ENCODE measurements at places on chromosomes 16 and 17.

DNA sequence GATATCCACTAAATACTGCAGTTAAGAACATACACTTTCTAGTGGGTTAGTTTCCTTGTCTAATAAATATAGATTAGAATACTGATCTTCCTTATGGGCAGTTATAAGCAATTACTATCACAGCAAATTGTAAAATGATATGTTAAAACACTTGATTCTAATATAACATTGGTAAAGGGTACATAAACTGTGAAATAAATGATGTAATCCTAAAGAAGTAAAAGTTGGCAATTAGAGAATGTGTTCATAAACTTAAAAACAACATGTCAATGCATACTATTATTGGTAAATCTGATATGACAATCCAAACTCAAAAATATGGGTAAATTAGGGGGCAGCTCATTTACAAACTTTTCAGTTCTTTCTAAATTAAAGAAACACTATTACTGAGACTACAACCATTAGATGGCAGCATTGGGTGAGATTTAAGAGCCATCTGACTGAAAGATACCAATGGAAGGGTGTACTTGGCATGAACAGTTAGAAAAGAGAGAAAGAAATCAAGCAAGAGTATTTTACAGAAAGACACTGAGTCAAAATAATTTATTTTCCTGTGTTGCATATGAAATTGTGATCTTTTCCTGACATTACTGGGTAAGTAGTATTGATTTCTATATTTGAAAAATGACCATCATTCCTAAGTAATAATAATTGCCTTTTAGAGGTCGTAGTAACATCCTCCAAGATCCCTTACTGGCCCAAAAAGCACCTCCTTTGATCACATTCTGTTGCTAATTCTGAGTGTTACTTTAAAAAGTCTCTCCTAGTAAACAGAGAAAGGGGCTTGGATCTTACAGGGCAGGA lies 119.6 kb downstream of the SPAG9 start:
- DNase-seq, result peak; percentile 23

GRCh38 chr16:85126705-85127378 lies 14.6 kb upstream of the CIBAR2 start:
- peak; percentile 90 for DNase-seq

- DNase-seq, result no peak
Measured at GRCh38 chr17:68383443-68384321, 73.6 kb downstream of the WIPI1 start.

GRCh38 chr17:79842656-79843473 lies 3.6 kb upstream of the CBX4 start:
- peak; percentile 17 for DNase-seq

DNA sequence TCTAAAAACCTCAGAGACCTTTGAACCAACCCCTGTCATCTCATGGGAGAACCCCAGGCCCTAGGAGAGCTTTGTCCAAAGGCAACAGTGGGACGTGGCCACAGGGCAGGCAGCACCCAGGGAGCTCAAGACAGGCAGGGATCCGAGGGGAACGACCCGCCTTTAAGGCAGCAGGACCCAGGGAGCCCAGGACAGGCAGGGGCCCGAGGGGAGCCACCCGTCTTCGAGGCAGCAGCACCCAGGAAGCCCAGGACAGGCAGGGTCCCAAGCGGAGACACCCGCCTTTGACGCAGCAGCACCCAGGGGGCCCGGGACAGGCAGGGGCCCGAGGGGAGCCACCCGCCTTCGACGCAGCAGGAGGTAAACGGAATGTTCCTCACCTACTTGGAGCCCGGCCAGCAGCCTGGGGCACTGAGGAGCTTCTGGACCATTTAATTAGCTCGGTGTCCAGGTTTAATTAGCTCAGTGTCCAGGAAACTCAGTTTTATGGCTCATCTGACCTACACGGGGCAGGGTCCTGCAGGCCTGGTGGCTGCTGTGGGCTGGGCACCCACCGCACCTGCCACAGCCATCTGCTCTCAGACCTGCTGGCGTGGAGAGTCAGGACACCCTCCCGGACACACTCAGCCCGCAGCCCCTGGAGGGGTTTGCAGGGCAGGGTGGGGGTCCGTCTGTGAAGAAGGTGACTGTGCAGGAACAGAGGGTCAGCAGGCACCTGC lies 24.4 kb downstream of the PIEZO1 start:
- DNase-seq, result no peak

- no peak for DNase-seq
Measured at GRCh38 chr17:38733282-38733981, 3.3 kb downstream of the CISD3 start.

- peak; percentile 33 for DNase-seq
Measured at GRCh38 chr17:10327640-10328039, 45.2 kb downstream of the MYH13 start.

GRCh38 chr17:606508-607250 lies 108.0 kb downstream of the VPS53 start:
- DNase-seq, result no peak

- DNase-seq, result no peak
Measured at GRCh38 chr17:685006-685405, 29.6 kb downstream of the VPS53 start.

DNA sequence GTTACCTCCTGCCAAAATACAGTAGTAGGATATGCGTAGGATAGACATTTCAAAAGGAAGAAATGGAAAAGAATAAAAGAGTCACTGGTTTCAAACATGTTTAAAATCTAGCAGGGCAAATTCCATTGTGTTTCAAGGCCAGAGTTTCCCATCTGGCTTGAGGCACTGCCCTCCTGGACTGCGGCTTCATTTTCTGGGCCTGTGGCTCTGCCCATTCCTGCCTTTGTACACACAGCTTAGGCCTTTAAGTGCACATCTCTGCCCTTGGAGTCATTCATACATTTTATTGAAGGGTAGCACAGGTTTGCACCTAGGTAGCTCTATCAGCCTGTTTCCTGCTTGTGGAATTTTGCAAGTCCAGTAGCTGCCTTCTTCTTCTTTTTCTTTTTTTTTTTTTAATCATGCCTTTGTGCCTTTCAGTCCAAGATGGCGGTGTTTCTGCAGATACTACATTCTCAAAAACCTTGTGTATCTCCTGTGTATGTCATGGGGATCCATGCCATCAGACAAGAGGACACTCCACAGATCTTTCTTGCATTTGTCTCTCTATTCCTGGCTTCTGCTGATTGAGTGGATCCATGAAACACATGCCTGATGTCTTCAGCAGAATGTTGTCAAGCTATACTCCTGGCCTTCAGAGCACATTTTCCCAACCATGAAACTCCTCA lies 282.9 kb downstream of the BCAS3 start:
- no peak for DNase-seq

DNA sequence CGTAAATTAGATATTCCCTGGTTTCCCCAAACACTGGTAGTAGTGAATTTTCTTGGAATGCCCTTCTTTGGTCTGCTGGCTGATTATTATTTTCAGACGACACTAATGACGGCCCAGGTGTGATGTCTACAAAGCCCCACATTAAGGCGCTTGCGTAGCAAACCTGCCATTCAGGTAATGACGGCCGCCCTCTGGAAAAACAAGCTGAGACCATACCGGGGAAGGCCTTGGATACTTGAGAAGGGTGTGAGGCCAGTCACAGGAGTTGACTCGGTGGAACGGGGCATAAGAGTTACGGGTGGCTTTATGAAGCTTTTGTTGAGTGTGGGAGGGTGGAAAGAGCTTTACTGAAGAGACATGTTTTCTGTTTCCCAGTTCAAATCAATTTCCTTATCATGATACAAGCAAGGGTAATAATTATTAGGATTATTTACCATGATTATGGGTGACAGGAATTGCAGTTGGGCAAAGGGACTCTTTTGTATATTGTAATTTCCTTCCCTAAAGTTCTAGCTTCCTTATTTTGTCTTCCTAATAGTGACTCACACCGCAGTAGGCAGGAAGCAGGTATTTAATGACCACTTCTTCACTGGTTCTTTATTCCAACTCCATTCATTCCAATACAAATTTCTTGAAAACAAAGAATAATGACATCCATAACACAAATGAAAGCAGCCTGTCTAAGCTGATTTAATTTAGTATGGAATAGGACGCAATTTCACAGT lies 24.8 kb downstream of the KRT23 start:
- DNase-seq, result no peak

GRCh38 chr16:66904428-66904845 lies 14.2 kb downstream of the CDH16 start:
- no peak for DNase-seq

GRCh38 chr16:53785916-53786315 lies 82.0 kb downstream of the FTO start:
- DNase-seq, result no peak

DNA sequence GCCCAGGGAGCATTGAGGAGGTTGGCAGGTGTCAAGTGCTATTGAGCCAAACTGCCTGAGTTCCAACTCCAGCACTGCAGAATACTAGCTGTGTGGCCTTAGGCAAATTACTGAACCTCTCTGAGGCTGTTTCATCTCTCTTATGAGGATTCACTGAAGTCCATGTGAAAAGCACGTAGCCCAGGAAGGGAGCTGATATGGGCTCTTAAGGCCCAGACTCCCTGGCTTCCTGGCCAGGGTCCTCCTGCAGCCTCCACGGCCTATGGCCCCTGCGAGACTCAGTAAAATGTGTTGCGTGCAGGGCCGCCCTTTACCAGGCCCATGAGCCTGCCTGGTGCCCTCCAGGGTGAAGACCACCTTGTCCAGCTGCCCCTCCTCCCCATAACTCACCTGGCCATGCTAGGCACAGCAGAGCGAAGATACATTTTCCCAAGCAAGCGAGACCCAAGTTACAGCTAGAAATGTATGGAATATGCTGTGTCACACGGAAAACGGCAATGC lies 133.7 kb upstream of the TNRC6C start:
- no peak for DNase-seq

- no peak for DNase-seq
Measured at GRCh38 chr16:65767125-65767524, 599.4 kb upstream of the CDH5 start.

- no peak for DNase-seq
Measured at GRCh38 chr17:34151102-34151501, 104.0 kb upstream of the CCL2 start.

DNA sequence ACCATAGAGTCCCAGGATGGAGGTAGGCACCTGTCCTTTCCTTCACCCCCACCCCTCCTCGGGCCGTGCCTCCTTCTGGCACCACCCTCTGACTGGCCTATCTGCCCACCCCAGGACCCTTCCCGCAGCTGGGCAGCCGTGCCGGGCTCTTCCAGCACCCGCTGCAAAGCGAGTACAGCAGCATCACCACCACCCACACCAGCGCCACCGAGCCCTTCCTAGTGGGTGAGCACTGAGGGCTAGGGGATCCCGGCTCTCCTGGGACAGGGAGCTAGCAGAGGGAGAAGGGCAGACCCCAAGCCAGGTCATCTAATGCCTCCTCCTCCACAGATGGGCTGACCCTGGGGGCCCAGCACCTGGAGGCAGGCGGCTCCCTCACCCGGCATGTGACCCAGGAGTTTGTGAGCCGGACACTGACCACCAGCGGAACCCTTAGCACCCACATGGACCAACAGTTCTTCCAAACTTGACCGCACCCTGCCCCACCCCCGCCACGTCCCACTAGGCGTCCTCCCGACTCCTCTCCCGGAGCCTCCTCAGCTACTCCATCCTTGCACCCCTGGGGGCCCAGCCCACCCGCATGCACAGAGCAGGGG lies 7.8 kb downstream of the GALK1 start:
- DNase-seq, result no peak

- DNase-seq, result no peak
Measured at GRCh38 chr17:37276475-37276874, 99.3 kb upstream of the C17orf78 start.

GRCh38 chr17:17537311-17538099 lies 41.3 kb upstream of the RASD1 start:
- no peak for DNase-seq

DNA sequence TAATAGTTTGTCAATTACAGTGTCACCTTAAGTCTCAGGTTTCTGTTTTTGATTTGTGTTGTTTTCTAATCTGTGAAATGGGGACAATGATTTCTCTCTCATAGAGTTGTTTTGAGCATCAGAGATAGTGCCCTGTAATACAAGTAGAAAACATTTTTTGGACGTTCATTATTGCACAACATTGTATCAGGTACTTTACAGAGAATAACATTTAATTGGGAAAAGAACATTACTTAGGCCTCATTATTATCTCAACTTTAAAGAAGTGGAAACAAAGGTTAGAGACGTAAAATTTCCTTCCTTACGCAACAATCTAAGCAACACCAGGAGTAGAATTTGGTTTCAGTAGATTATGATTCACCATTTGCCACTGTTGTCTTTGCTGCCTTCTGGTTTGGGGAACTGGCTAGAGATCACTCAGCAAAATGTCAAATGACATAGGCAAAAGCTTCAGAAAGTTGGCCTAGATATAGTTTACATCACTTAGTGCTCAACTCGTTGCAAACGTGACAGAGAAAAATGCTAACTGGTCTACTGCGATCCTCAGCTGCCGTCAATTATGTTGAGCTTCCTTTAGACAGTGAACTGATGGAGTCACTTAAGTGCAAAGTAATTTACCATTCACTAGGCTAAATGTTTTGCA lies 1026.8 kb downstream of the CDH11 start:
- DNase-seq, result no peak

DNA sequence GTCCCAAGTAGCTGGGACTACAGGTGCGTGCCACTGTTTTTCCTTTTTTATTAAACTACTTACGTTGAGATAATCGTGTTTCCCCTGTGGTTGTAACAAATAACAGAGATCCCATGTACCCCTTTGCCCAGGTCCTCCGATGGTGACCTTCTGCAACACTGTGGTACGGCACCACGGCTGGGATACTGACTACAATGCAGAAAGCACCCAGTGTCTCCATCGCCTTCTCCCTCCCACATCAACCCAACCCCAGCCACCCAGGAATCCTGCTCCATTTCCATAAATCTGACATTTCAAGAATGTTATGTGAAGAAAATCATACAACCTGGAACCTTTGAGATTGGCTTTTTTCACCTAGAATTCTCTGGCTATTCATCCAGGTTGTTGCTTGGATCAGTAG lies 22.1 kb downstream of the MPRIP start:
- DNase-seq, result no peak

DNA sequence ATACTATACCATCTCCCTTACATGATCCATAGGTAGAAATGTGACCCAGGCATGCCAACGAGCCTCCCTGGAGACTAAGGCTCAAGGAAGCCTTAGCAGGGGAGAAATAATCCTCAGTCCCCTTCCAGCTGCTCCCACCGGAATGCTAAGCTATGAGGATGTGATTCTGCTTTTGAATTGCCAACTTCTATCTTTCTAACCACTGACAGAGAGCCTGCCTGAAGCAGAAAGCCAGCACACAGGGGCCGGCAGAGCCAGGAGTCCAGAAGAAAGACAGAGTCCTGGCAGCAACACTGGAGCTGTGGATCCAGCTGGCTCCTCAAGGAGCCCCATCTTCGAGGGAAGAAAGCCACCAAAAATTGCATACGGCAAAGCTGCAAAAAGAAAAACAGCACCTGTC lies 579.6 kb upstream of the CDH5 start:
- no peak for DNase-seq

DNA sequence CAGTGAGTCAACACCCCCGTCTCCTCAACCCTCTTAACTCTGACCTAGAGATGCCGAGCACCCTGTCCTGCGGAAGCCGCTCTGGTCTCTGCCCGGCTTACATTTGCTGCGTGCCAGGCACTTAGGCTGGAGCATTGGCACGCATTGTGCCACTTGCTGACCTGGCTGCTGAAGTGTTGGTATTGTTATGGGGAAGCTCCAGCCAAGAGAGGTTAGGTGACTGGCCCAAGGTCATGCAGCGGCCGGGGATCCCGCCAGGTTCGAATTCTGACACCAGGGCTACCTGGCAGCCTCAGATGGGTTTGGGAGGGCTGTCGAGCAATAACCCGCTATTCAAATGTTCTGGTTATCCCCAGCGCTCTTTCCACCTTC lies 5.0 kb upstream of the HSD17B1 start:
- DNase-seq, result no peak

Measured in NCI-H2171 (cell line).